ENCODE measurements at places on chromosomes 11 and 22.
A peak's percentile ranks its signal among the peaks of the same experiment; 100 is the strongest.

DNA sequence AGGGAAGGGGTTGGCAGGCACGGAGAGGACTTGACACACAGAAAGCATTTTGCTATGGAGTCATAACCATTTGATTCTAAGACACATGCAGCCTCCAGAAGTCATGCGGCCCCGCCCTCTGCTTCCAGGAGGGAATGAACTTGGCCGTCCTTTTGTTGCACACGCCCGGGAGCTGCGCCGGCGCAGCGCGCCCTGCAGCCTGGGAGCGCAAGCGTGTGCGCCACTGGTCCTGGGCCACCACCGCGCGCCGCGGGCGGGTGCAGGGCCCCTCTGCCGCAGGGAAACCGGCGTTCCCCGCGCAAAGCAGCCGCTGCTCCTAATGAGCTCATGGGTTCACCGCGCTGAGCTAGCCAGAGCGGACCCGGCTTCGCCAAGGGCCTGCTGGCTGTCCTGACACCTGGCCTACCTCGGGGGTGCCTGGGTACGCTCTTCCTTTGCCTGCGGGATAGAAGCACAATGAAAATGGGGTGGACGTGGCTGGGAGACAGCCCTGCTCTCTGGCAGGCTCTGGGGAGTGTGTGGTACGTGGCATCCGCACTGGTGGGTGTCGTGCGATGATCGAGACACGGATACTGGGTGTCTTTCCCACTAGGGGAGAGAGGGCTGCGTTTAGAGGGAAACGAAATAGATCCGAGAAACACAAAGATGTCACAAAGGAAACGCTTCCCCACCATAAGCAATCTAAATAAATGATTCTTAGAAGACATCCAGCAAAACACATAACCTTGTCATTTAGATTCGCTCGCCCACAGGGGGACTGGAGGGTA is 669 bp downstream of the MICAL3 start:
- DNase-seq = peak; percentile 41

- no peak for DNase-seq
These were observed 739.8 kb upstream of the API5 start for GRCh38 chr11:42571878-42572610.

DNA sequence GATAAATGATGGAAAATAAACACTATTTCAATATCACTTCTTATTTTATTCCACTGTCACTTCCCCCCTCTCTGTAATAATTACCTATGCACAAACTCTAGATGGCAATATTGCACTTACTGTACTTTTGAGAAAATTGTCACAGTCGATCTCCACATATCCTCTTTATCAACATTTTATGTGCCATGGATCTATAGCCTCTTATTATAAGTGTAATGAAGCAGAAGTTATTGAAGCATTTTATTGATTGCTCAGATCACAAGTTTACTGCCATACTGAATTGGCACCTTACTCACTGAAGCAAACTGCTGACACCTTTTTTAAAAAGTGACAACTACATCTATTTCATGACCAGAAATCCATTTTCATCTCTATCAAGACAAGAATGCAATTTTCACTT is 133.4 kb downstream of the DCDC1 start:
- DNase-seq = peak; percentile 69

- peak; percentile 98 for DNase-seq
These were observed at the start of gene CASTOR1 for GRCh38 chr22:30289141-30289979. Gene CASTOR1, minus strand, starts transcription at chr22:30289505. Its CDS starts 8 bp downstream, at chr22:30289497.

Data from OCI-M1 (cell line).